Hypothalamus (tissue), 51 donors: ENCODE measurements at places on chromosomes 1 and 21.

DNA sequence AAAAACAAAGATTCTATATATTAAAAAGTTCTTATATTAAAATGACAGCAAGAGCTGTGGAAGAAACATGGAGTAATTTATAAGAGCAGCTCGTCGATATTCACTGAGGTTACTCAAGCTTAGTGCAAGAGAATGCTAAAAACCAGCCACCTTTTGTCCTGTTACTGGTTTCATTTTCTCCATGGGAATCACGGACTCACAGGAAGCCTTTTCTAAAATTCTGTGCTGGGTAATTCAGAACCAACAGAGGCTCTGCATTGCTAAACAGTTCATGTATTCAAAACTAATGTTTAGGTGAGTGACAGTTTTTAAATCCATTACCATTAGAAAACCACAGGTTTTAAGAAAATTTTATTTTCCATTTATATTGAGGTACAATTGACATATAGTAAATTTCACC is 147.8 kb upstream of the MAP1LC3C start:
- DNase-seq = no peak

DNA sequence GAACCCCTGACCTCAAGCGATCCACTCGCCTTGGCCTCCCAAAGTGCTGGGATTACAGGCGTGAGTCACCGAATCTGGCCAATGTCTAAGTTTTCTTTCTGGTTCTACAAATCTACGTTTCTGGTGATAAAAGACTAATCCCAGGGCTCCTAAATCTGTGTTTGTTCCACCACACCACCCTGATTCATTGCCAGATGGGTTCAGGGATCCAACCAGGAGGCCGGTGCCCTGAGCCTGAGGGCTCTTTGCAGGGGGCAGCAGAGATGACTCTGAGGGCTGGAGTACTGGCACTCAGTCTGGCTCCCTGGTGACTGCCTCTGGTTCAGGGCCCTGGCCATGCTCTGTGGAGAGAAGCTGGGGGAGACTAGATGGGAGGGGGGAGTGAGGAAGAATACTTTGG is 10.5 kb upstream of the OPRD1 start:
- no peak for DNase-seq

DNA sequence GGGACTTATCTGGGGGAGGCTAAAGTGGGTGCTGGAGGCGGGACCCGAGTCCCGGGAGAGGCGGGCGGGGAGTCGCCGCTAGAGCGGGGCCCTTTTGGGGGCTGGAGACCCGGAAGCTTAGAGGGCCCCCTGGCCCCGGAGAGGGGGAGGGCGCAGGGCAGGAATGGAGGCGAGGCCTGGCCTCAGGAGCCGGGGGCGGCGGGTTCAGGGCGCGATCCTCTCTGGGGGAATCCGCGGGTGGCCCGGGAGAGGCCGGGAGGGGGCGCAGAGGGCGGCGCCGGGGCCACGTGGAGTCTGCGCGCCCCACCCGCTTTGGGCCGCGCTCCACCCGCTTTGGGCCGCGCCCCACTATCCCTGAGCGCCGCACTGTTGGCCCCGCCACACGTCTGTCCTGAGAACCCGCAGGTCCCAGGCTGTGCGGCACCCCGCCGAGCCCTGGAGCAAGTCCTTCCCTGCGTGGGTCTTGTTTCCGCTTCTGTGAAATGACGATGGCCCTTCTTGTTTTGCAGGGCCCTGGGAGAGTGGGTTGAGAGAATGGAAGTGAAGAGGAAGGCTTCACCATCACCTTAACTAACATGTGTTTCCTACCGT is 84.4 kb downstream of the NKAIN1 start:
- peak; percentile 21 for DNase-seq

- DNase-seq = no peak
Observed at GRCh38 chr1:180981596-180982387, 40.9 kb downstream of the STX6 start.

DNA sequence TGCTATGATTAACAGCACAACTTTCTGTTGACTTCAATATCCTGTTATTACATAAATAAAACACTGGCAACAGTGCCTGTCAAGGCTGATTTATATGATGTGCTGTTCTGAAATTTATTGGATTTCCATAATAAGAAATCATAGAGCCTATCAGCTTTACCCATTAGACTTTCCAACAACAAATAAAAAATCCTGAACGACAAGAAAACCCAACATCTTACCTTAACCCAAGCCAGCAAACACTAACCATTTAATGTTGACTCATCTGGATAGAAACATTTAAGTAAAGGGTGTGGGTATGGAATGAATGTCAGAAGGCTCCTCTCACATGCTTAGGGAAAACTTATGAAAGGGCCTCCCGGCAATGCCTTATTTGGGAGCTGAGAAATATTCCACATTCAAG is 165.1 kb downstream of the SLC45A1 start:
- DNase-seq = no peak

GRCh38 chr1:159196543-159196942 is 8.1 kb upstream of the ACKR1 start:
- no peak for DNase-seq

- no peak for DNase-seq
Observed at GRCh38 chr1:18452550-18452949, 28.2 kb upstream of the KLHDC7A start.

GRCh38 chr1:81142099-81142826 is 658.5 kb upstream of the ADGRL2 start:
- no peak for DNase-seq

- no peak for DNase-seq
Observed at GRCh38 chr1:65469889-65470340, 49.4 kb downstream of the LEPR start.

GRCh38 chr1:159884296-159884695 is 15.7 kb downstream of the CFAP45 start:
- DNase-seq = no peak

DNA sequence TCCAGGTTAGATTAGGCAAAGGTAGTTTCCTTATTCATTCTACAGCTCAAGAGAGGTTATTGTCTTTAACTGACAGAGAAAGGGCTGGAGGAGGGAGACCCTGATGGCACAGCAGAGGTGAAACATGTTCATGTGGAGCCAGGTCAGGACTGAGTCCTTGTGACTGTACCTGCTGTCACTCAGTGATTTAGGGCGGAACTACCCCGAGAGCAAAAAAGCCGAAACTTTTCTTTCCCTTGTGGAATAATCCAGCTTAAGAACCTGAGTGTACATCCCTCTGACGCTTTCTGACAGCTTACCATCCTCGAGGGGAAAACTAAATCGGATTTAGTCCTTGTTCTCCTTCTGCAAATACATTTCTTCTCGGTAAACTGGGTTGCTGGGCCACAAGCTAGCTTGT is 273.2 kb downstream of the BACH1 start:
- no peak for DNase-seq

DNA sequence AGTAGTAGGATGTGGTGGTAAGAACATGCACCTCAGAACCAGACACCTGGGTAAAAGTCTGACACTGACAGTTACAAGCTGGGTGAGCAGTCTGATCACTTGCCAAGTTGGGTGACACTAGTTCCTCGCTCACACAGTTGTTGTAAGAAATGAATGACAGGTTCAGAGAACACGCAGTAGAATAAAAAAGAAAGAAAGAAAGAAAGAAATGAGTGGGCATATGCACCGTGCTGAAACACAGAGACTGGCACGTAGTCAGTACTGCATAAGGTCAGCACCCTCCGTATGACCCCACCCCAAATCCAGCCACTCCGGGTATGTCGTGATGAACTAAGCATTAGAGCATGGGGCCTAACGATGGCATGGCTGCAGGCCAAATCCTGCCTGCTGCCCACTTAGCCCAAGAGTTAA is 90.6 kb downstream of the GLUL start:
- no peak for DNase-seq

- no peak for DNase-seq
Observed at GRCh38 chr1:247500865-247501264, 35.4 kb downstream of the OR2C3 start.

GRCh38 chr1:171754353-171754705 is 12.5 kb upstream of the VAMP4 start:
- no peak for DNase-seq

DNA sequence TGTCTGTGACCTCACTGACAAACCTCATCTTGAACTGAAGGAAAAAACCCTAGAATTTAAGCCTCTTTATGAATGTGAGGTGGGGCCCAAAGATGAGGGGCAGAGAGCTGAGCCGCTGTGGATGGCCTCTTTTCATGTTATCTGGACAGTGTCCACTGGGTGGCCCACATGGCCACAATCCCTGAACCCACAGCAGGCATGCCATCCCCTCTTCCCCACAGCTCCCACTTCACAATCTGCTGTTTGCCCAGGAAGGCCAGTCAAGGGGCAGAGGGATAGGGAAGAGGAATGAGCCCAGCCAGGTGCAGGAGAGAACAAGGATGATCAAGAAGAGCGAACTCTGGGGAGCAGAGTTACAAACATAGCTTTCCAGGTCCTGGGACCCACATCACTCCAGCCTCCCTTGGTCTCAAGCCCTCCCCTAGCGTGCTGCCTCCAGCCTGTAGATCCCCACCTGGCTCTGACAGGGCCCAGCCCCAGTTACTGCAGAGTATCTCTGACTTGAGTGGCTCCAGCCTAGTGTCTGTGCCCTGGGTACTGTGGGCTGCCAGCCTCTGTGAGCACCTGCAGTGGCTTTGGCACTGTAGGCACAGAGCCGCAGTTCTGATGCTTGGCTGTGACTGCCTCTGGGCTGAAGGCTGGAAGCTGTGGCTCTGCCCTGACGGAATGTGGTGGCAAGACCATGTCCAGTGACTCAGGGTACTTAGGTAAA is 1.9 kb upstream of the SLFNL1 start:
- no peak for DNase-seq

DNA sequence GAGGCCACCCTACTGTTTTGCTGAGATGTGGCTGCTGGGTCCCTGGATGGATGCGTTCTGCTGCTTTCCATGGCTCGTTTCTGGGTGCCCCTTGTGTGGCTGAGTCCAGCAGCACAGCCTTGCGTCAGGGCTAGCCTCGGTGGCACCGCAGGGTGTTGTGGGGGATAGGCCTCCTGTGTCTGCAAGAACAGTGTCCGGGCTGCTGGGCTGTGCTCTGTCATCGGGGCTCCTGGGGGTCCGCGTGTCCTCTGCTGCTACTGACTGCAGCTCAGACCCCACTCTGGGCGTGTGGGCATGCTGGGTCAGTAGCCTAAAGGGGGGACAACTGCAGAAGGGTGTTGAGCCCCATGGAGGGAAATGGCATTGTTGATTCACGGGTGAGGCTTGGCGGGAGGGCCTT is 4.9 kb downstream of the RRP1 start:
- DNase-seq = no peak

- DNase-seq = no peak
Observed at GRCh38 chr1:245245021-245245667, 90.4 kb downstream of the KIF26B start.

DNA sequence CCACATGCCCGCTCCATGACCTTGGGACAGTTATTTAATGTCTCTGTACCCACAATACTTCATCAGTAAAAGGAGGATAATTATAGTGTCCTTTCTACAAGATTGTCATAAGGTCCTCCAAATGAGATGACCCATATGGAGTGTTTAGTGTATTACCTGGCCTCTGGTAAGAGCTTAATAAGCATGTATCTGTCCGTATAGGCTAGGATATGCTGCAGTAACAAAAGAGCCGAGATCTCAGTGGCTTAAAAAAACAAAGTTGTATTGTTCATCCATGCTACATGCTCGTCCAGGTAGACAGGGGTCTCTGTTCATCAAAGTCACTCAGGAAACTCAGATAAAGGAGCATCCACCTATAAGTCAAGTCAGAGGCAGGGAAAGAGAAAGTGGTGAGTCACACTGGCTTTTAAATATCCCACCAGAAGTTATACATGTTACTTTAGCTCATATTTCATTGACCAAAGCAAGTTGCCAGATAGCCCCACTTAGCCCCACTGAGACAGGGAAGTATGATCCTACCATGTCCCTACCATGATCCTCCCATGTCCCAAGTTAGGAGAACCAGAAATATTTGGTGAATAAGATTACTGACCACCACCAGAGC is 53.0 kb upstream of the KAZN start:
- DNase-seq = no peak

GRCh38 chr1:197042676-197043341 is 24.3 kb downstream of the F13B start:
- DNase-seq = no peak

GRCh38 chr1:64539289-64539688 is 69.4 kb downstream of the CACHD1 start:
- DNase-seq = no peak

DNA sequence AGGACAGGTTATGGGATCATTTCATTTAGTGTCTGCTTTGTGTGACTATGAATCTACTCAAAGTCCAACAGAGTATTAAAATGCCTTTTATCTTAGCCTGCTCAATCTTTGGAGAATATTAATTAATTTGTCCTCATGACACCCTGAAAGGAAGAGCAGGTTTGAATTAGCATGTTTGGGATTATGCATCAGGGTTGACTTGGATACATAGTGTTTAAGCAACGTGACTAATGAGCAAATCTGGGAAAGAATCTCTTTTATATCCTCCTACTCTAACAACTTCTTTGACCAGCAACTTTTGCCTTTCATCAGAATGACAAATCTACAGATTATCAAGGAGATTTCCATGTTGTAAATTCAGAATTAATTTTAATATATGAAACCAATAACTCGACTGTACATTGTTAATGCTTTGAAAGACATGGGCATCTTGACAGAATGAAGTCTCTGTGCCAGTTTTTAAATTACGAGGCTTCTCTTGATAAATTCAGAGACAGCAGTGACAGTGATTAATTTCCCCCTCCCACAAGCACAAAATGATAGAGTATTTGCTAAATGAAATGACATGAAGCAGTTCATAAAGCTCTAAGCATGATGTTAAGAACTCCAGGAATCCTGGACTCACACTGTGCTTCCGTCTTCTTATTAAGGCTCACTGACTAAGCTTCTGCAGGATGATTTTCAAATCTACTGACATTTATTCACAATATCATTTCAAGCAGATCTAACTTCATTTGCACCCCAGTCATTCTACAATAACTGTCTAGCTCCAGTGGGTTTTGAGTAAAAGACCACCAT is 156.5 kb downstream of the PCNX2 start:
- DNase-seq = no peak

GRCh38 chr1:45979074-45979777 is 153.2 kb downstream of the PIK3R3 start:
- DNase-seq = no peak

DNA sequence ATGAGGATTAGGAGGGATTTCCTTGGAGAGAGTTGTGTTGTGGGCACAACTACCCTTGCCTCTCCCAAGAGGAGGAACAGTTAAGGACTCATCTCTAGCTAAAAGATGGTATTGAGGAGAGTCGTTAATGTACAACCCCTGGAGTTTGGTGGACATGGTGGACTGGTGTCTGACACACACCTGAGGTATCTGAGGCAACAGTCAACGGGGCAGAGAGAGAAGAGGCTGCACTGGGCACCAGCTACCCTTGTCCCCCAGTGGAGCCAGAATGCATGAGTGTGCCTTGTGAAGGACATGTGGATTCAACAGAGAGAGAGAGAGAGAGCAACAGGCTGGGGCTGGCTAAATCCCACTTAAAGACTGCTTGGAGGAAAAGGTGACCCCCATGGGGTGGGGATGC is 13.0 kb downstream of the RAB7B start:
- no peak for DNase-seq

- no peak for DNase-seq
Observed at GRCh38 chr1:151593730-151594129, 18.1 kb upstream of the SNX27 start.

DNA sequence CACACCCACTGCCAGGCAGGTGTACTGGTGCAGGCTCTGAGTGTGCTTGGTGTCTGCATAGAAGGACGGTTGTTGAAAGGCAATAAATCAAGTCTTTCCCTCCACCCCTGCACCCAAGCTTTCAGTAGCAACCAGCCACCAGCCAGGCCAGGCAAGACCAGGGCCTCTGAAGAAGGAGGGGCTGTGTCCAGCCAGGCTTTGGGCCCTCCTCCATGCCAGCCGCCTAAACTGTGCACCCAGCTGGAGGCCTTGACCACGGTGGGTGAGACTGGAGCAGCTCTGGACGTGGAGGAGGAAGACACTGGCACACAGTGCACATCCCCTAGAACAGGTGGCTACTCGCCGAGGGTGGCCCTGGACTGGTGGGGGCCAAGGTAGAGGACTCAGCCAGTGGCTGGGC is 4.9 kb downstream of the OLIG2 start:
- no peak for DNase-seq
